Fibroblast of skin of scalp (primary cell): ENCODE measurements at places on chromosomes 3 and 15.

DNA sequence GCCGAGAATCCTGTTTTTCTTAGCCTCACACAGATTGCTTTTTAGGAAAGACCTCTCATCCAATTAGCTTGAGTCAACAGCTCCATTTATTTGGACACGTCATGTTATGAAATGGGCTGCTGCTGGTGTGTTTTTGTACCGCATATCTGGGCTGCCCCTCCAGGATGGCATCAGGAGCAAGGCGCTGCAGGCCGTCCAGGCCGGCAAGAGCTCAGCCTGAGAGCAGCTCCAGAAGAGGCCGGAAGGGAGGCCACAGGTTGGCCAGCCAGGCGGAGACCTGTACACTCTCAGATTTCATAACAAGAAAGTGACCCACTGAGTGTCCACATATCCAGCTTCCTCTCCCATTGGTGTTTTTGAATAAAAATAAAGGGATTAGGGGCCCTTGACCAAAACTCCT lies 28.3 kb downstream of the FOXL2NB start:
- no peak for DNase-seq

DNA sequence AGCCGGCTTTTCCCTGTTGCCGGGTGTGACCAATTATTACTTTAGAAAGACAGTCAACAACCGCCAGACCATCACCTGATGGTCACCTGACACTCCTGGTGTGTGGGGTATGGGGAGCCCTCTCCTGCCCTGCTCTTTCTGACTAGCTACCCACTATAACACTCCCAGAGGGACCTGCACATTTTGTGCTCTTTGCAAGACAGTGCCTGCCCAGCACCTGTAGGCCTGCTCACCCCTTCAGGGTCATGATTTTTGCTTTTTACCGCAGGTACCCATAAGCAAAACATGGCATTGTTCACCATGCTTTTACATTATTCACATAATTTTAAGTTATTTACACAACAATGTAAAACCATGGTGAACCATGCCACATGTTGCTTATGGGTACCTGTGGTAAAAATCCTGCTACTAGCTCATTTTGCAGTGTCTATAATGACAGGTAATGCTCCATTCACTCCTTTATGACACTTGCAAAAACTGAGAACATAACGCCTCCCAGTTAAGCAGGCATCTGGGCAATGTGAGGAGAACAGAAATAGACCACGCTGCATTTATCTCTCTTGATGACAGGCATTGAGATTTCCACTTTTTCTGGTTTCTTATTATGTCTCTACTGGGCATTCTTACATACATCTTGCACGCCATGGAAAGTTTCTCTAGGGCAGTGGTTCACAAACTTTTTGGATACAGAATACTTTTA lies 9.9 kb downstream of the CCRL2 start:
- no peak for DNase-seq

GRCh38 chr15:85551221-85551832 lies 170.9 kb downstream of the AKAP13 start:
- DNase-seq = no peak

GRCh38 chr3:168493412-168494205 lies 397.9 kb upstream of the GOLIM4 start:
- DNase-seq = no peak

DNA sequence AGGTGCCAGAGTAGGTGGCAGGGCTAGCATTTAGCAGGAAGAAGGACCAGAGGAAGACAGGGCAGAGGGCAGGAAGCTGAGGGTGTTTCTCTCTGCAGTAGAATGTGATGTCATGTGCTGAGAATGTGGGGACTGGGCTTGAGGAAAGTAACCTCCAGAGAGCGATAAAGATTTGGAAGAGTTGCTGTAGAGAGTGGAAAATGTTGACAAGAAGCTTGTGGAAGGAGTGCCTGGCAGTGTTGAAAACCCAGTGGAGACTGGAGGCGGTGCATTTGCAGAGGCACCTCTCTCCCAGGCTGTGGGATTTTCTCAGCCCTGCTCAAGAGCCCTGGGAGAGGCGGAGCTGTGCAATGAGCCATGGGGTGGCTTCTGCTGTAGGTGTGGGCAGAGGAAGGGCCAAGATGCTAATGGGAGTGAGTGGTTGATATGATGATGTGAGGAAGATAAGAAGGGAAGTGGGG lies 54.8 kb downstream of the MESD start:
- DNase-seq = peak; percentile 62

GRCh38 chr15:60390871-60391501 lies 6.8 kb downstream of the ANXA2 start:
- DNase-seq = peak; percentile 90

DNA sequence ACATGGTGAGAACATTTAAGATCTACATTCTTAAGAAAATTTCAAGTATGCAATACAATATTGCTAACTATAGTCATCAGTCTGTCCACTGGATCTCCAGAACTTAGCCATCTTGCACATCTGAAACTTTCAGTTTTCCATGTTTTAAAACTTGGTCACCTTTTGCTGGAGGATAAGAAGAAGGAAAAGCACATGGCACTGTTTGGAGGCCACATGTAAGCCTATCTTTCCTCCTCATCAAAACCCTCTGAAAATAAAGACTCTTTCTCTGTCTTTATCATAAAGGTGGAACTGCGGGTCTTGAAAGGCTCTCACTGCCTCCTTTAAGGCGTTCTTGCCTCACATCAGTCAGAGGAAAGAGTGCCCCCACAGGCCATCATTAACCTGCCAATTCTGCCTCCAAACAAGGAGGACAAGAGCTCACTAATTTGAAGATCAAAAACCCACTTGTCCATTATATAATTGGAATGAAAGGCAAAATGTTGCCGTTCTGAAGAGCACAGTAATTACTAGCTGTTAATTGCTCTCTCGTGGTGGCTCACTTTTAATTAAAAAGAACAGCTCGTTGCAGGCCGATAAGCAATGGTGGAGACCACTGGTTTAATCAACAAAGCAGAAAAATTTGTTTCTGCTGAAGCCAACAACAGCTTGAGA lies 157.8 kb downstream of the MECOM start:
- DNase-seq = no peak

DNA sequence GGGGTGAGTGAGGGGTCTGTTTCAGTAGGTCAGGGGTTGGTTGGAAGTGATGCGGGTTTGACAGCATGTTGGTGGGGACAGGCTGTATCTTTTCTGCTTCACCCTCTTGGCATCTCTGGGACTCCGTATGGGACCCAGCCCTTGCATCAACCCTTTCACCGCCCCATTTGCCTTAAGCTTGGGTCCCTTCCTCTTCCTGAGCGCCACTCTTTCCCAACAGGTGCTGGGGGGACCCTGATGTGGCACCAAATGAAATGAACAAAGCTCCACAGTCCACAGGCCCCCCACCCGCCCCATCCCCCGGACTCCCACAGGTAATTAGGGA lies 1.1 kb downstream of the EIF4G1 start:
- DNase-seq = peak; percentile 18

- DNase-seq = no peak
These were observed 407.0 kb upstream of the RGMA start for GRCh38 chr15:93495799-93496637.

DNA sequence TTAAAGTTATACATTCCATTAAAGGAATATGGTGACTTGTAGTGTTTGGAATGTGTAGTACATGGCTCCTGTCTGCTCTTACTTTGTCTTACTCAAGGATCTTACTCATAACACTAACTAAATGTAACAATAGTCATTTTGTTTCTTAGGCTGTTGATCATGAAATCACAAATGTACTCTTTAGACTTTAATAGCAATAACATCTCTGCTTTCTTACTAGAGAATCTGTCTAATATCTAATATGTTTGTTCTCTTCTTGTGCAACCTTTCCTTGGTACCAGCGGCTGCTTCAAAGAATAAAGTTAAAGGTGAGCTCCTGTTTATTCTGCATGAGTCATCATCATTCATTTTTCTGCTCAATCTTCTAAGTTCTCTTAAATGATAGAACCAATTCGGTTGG lies 767.5 kb downstream of the CADM2 start:
- DNase-seq = peak; percentile 0

GRCh38 chr15:101070024-101070423 lies 150.9 kb downstream of the LRRK1 start:
- DNase-seq = no peak

DNA sequence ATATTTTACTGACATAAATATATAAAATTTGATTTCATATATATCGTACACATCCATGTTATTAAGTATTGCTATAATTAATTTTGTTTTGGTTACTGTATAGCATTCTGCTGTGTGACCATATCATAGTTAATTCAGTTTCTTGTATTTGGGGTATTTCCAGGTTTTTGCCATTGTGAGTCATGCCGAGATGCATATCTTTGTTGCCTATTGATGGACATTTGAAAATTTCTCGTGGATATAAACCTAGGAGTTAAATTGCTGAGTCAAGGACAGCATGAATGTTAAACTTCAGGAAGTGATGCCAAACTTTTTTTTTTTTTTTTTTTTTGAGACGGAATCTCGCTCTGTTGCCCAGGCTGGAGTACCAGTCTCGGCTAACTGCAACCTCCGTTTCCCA lies 33.7 kb upstream of the GPR171 start:
- DNase-seq = peak; percentile 23

- no peak for DNase-seq
These were observed 86.7 kb upstream of the OXTR start for GRCh38 chr3:8856071-8856470.

DNA sequence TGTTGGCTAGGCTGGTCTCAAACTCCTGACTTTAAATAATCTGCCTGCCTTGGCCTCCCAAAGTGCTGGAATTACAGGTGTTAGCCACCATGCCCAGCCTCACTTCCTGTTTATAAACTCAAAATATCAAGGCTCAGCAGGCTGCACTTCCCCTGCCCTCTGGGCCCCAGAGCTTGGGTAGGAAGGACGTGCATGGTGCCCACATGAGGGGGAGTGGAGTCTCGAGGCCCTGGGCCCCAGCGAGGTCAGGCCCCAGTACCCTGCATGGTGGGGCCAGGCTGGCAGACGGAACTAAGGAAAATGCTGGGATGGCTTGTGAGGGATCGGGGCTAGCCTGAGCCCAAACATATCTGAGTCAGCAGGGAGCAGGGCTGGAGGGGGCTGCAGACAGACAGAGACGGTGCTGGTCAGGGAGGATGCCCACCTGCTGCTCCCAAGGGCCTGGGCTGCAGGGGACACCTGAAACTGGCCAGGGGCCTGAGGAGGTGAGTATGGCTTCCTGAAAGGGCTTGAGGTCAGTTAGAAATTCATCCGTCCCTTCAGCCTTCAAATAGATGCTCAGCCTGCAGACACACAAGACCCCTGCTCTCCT lies 5.1 kb downstream of the SPTBN5 start:
- DNase-seq = no peak

- DNase-seq = no peak
These were observed 75.7 kb downstream of the SPSB4 start for GRCh38 chr3:141126661-141127343.

DNA sequence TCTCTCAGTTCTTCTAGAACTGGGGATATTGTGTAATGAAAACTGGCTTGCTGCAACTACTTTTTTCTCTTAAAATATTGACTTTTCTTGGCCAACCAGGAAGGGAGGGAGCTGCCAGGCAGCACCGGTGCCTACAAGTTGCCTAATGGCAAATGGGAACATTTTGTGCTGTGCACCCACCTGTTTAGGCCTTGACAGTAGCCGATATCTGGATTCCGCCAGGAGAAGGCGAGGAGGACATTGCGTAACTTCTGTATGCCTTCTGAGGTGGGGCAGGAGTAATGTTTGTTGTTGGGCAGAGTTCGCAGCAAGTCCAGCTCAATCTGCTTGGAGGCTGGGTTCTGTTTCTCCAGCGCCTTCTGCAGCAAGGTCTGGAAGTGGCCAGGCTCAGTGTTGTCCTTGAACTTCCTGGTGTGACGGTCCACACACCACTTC lies 64.9 kb downstream of the TBC1D2B start:
- DNase-seq = no peak

- no peak for DNase-seq
These were observed 55.2 kb upstream of the KCNH8 start for GRCh38 chr3:19093084-19093483.

- DNase-seq = no peak
These were observed 11.4 kb upstream of the IGDCC3 start for GRCh38 chr15:65389226-65389625.

- peak; percentile 37 for DNase-seq
These were observed 61.4 kb downstream of the FRMD4B start for GRCh38 chr3:69324362-69325025.

- no peak for DNase-seq
These were observed 23.2 kb downstream of the RCN2 start for GRCh38 chr15:76954744-76955143.

DNA sequence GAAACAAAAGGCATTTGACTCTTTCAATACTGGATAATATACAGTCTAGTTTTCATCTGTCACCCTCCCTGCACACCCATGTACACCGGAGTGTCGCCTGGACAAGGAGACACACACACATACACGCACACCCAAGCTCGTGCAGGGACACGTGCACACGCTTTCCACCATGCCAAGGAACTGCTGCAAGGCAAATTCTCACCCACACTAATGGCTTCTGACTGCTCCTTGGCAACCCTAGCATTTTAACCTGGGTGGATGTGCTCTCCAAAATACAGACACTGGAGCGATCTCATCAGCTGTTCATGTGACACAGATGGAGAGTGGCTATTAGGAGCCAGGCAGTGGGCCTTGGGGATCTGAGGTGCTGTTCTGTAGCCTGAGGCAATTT lies 61.6 kb downstream of the MEIS2 start:
- no peak for DNase-seq

DNA sequence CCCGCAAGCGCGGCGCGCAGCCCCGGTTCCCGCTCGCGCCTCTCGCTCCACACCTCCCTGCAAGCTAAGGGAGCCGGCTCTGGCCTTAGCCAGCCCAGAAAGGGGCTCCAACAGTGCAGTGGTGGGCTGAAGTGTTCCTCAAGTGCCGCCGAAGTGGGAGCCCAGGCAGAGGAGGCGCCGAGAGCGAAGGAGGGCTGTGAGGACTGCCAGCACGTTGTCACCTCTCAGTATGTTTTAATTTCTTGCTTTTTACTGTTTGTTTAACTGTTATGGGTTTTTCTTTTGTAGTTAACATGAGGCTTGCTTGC lies 1525.7 kb downstream of the SI start:
- DNase-seq = no peak

- no peak for DNase-seq
These were observed 618.7 kb downstream of the EDEM1 start for GRCh38 chr3:5806192-5806591.

DNA sequence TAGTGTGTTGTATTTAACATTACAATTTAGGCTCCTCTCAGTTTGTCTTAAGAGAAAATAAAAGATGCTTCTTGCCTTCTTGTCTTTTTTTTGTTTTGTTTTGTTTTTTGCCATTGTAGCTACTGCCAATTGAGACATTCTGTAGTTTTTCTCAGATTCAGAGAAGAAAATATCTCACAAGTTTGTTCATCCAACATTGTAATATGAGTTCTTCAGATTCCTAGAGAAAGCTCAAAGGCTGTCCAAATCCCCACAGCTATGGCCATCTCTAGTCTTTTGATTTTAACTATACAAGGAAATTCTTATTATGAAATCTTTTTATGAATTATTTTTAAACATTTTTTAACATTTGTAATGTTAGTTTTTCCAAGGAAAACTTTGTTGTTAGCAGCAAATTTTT lies 264.7 kb downstream of the RBMS3 start:
- no peak for DNase-seq

DNA sequence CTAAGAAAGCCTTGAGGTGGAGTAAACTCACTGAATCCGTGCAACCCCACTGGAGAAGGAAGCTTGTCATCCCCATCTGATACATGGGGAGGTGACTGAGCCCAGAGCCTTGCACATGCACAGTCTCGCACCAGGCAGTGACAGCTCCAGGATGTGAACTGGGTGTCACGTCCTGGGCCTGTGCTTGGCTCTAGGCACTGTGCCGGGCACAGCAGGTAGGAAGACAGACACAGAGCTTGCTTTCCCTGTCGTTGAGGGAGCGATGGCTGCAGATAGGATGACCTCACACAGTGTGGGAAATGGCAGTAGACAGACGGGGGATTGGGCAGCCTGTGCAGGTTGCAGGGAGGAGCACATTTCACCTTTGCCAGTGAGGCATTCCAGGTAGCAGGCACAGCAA lies 12.2 kb upstream of the ATP2B2 start:
- DNase-seq = no peak
